ENCODE measurements at places on chromosomes 12 and 14.

GRCh38 chr12:74483057-74483456 lies 54.6 kb upstream of the ATXN7L3B start:
- DNase-seq, result no peak

- peak; percentile 75 for DNase-seq
Observed at GRCh38 chr12:67269633-67270573, 745 bp downstream of the CAND1 start.

GRCh38 chr12:51866762-51867161 lies 18.2 kb upstream of the FIGNL2 start:
- no peak for DNase-seq

- DNase-seq, result no peak
Observed at GRCh38 chr12:75891072-75891471, 140.5 kb downstream of the PHLDA1 start.

GRCh38 chr14:97200245-97200644 lies 403.1 kb downstream of the VRK1 start:
- DNase-seq, result no peak

GRCh38 chr12:27337376-27337775 lies 4.7 kb downstream of the BMAL2 start:
- no peak for DNase-seq

DNA sequence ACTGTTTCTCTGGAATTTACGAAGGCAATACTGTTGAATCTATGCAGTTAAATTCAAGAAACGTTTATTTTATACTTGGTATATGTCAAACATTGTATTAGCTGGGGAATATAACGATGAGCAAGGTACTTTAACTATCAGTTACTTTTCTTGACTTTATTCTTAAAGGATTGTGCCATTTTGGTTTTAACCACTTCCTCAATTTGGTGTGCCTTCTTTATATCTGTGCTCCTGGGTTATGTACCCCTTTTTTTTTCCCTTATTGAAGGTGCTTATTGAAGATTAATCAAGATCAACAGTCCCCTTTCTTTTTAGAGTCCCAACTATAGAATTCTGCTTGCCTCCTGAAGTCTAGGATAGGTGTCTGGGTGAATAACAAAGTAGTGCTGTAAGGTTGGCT lies 5.8 kb downstream of the RAB21 start:
- no peak for DNase-seq

GRCh38 chr12:12511021-12511783 lies 51.5 kb downstream of the DUSP16 start:
- DNase-seq, result no peak

DNA sequence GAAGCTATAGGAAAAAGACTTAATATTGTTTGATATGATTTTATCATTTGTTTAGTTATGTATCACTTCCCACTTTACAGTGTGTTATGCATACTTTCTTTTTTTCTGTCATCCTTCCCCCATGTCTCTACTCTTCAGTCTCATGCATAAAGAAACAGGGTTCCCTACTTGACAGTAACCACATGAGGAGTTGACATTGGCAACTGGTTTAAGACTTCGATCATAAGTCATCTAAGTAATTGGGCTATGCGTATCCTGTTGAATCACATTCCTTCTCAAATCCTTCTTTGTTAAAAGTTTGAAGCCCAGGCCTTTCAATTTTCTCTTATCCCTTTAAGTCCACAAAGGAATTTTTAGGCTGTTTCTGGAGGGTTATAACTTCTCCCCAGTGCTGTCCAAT lies 358.7 kb downstream of the RAD51B start:
- DNase-seq, result no peak

- DNase-seq, result no peak
Observed at GRCh38 chr12:20527417-20528163, 159.3 kb downstream of the PDE3A start.

GRCh38 chr14:32449648-32450047 lies 120.5 kb downstream of the AKAP6 start:
- no peak for DNase-seq

DNA sequence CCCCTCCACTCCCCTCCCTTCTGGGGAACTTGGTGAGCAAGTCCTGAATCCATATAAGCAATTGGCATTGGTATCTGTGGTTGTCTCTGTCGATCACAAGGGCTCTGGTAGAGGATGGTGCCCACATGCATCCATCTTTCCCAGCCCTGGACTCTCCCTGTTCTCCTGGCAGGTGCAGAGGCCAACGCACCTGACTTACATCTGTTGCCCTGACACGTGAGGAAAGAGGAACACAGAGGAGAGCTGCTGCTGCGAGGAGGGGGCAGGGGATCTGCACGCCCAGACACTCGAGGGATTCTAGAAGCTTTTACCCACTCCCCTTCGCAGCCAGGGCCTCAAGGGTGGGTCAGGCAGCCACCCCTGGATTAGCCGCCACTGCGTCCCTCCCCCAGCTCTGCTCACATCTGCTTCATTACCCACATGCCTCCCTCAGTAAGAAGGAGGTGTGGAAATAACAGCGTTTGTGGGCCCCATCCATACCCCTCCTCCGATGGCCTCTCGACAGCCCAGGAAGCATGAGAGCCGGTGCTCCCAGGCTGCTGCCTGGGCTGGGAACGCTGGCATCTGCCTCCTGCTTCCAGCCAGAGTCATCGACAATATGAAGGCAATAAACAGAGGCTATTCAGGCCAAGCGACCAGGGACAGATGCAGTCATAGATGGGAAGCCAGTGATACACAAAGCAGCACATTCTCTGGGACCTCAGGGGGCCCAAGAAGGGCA lies 56.5 kb downstream of the KDM2B start:
- DNase-seq, result no peak

- DNase-seq, result no peak
Observed at GRCh38 chr14:55867719-55868118, 250.5 kb upstream of the PELI2 start.

GRCh38 chr12:128693115-128693514 lies 130.6 kb downstream of the SLC15A4 start:
- DNase-seq, result no peak

DNA sequence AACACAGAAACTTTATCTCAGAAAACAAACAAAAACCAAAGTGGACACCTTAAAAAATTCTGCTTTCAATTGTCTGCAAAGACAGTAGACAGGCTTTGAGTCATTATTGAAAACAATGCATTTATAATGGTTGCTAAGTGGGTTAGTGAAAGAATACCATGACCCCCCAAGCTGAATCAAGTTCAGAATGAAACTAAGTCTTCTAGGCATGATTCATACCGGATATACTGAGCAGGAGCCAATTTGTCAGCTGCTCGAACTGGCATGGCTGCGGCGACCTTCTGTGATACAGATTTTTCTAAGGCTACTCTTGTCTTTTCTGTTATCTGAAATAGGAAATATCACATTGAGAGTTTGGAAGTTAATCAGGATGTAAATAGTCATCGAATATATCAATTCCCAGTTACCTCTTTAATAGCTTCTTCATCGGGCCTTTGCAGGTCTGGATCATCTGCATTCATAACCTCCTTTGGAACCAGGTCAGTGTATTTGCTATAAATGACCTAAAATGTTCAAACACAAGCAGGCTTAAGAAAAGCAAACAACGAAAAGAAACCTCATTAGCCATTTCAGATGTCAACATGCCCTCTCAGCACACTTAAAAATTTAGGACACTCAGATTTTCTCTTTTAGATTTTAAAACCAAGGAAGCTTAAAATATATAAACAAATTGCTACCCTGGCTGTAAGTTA lies 22.3 kb downstream of the SNW1 start:
- no peak for DNase-seq

GRCh38 chr12:113559466-113559865 lies 87.8 kb upstream of the LHX5 start:
- DNase-seq, result no peak

DNA sequence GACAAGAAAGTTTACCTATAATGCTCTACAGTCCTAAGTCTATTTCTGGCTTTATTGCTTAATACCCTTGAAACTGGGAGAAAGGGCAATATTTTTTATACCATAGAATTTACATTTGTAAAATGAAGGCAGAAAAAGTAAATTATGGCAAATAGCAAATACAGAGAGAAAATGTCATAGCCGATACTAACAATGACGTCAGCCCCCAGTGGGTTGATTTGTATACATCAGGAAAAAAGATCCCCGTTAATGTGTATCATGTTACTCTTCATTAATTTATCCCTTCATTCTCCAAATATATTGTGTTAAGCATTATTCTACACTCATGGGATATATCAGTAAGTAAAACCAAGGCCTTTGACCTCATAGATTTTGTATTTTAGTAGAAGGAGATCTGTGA lies 445.1 kb upstream of the SYT1 start:
- no peak for DNase-seq

DNA sequence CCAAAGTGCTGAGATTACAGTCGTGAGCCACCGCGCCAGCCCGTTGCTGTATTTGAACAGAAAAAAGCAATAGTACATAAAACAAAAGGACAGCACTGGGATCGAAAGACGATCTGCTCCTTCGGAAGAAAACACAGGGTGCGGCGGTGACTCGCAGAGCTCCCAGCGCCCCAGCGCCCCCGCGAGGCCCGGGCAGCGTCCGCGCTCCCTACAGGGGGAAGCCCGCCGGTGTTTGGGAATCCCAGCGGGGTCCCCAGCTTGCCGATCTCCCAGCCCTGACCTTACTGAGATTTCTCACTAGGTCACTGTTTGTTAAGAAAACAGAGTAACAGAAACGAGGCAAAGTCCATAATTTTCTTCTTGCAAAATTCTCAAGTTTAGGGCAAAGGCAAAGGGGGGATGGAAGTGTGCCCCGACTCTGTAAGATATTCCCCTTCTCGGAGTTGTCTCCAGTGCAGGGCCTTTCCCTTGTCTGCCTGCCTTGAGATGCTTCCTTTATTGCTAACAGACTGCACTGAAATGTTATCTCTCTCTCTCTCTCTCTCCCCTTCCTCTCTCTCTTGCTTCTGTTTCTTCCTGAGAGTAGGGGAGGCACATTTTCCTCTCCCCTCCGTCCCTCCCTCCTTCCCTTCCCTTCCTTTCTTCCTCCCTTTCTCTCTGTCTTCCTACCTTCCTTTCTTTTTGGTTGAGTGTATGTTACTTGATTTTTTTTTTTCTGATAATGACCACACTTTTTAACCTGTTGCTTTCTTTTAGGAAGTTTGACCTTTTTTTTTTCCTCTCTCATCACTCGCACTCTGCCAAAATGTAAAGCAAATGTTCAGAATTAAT lies 91.9 kb downstream of the TMEM30B start:
- no peak for DNase-seq

- DNase-seq, result no peak
Observed at GRCh38 chr12:25119020-25119419, 75.9 kb downstream of the DNAI7 start.

DNA sequence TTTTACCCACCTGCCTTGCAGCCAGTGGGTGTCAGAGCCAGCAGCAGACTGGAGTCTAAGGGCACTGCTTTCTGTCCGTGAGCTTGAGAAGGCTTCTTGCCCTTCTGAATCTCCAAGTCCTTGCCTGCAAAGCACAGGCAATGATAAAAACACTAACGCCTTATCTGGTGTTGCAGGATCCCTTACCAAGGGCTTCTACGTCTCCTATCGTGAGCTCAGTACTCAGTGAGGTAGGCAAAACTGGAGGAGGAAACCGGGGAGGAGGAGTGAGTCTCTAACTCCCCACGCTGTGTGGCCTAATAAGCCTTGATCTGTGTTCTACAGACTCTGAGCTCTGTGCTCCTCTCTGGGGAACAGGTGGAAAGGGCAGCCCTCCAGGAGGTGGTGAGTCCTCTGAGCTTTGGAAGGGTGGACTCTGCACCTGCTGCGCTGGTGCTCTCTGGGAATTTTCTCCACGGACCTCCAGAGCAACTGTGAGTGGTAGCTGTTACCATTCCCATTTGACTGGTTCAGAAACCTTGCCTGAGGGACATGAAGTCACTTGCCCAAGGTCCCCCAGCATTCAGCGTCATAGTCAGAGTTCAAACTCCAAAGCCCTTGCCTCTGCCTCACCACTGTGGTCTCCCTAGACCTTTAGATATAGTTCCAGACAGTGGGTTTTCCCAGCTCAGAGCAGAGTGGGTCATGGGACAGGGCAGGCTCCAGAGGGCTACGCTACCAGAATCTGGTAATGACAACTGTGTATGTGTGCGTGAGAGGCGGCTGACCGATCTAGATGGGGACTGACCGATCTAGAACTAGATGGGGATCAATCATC lies 7.0 kb upstream of the MARK3 start:
- DNase-seq, result no peak

GRCh38 chr12:16611146-16611545 lies 5.2 kb upstream of the LMO3 start:
- no peak for DNase-seq

GRCh38 chr14:84064316-84065125 lies 1465.4 kb upstream of the FLRT2 start:
- DNase-seq, result no peak

GRCh38 chr14:23284654-23285529 lies 1.0 kb downstream of the HOMEZ start:
- DNase-seq, result no peak

DNA sequence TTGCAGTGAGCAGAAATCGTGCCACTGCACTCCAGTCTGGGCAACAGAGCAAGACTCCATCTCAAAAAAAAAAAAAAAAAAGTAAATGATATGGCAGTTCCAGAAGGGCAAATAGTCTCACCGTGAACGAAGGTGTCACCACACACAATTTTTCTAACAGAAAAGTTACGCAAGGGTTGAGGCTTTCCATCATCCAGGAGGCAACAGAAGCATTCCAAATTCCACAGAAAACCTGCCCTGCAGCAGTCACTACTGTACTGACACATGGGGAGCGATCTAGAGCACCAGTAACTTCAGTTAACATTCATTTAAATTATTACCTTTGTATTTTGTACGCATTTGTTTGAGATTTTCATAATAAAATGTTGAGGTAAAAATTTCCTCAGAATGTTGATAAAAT lies 24.8 kb downstream of the TMCC3 start:
- no peak for DNase-seq

GRCh38 chr14:71532790-71533189 lies 399.4 kb upstream of the RGS6 start:
- no peak for DNase-seq

DNA sequence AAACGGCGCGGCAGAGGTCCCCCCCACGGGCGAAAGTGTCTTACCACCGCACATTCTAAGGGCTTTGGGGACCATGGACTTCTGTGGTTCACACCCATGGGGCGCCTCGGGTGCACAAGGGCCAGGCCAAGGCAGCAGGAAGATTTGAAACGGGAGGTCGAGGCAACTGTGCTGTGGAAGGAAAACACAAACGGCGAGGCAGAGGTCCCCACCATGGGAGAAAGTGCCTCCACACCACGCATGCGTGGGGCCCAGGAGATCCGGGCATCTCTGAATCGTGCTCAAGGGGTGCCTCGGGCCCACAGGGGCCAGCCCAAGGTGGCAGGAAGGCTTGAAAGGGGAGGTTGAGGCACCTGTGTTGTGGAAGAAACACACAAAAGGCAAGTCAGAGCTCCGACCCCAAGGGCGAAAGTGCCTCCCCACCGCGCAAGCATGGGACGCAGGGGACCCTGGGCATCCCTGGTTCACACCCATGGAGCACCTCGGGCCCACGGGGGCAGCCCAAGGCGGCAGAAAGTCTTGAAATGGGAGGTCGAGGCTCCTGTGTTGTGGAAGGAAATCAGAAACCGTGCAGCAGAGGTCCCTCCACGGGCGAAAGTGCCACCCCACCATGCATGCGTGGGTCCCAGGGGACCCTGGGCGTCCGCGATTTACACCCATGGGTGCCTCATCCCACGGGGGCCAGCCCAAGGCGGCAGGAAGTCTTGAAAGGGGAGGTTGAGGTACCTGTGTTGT lies 371.0 kb downstream of the ALG10 start:
- DNase-seq, result peak; percentile 65

All from type B pancreatic cell (in vitro differentiated cells).